Colonic mucosa (tissue), 4 donors: ENCODE measurements at places on chromosomes 3 and 15.

- DNase-seq: no peak
Measured at GRCh38 chr3:114644367-114644766, 350.5 kb downstream of the TIGIT start.

DNA sequence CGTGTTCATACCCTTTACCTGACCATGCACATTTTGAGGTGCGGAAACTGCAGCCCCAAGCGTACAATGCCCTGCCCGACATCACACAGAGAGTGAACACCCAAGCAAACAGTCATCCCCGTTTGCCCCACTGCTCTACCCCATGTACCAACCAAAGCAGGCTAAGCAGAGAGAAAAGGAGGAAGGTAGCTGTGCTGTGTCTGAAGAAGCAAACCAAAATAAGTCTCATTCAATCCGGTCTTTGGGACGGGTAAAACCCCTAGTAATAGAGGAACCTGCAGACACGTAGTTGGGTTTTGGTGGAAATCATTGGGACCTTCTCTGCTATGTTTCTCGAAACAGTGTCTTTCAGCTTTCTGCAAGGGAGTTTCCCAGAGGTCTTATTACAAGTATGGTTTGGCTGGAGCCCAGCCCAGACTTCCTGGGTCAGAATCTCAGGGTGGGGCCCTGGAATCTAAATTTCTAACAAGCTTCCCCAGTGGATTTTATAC is 164.6 kb upstream of the HES1 start:
- peak; percentile 90 for DNase-seq

DNA sequence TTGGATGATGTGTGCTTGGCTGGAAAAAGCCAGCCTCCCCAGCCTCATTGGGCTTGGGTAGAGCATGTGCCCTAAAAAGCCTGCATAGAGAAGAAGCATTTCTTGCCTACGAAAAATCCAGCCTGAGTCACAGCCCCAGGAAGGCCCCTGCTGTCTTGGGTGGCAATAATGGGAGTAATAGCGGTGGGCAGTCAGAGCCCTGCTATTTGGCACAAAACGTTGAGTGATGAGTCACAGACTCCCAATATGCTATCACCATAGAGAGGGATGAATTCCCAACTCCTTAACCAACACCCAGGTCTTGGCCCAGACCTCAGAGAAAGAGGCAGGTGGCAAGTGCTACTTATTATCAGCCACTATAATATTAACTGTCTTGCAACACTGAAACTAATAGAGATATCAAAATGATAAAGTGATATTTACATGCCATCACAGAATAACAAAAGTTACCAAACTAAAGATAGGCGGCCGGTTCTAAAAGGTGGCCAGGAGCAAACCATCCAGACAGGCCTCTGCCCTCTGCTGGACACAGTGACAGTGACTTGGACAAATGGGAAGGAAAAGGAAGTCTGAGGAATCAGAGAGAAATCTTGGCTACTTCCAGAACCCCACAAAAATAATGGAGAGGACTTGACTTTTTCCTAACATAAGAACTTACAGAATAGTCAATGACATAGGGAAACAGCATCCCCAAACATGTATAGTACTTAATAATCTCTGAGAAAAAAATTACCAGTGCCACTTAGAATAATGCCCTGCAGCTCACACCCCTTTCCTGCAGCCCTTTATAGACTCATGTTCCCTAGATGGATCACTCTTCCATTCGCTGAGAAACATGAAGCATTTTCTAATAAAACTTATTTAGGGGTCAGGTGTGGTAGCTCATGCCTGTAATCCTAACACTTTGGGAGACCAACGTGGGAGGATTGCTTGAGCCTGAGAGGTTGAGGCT is 51.9 kb upstream of the MUC13 start:
- DNase-seq: peak; percentile 70

DNA sequence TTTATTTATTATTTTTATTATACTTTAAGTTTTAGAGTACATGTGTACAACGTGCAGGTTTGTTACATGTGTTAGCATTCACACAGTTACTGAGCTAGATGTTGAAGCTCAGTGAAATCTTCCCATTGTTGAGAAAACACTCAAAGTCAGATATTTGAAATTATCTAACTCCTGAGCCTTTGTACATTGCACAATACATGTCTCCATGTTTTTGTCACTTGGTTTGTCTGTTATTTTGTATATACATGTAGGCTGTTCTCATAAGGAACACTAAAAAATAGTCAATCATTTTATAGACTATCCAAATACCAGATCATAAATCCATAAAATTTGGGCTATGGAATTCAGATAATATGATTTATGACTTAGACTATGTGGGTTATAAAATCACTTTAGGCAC is 1126.5 kb downstream of the NSUN3 start:
- no peak for DNase-seq

GRCh38 chr3:2568156-2568555 is 469.5 kb downstream of the CNTN4 start:
- no peak for DNase-seq

DNA sequence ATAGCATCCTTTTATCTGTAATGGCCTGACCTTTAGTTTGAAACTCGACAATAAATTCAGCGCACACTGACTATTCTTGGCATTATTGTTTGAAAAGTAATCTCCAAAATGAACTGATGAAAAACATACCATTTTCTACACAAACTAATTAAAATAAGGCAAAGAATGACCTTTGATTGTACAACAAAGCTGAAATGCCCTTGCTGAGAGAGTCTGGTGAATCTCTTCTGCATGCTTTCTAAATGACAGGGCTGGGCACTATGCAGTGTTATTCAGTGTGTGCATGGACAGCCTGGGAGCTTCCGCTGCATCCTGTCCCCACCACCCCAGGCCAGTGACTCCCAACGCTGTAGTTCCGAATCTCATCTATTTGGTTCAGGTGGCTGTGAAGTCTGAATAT is 530.8 kb downstream of the FOXP1 start:
- DNase-seq: no peak

DNA sequence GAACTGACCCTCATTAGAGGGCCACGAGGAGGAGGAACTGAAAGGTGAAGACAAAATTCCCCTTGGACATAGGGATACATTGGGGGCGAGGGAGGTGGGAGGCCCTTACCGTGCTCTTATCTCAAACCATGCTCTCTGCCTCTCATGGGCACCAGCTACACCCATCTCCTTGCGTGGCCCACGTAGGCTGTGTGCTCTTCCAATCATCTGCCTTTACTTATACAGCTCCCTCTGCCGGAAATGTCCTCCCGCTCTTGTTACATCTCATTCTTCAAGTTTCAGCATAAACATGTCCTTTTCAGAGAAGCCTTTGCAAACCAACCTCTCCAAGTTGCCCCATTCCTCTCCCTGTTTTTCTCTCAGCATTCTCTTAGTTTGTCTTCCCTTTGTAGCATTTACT is 307.8 kb upstream of the PROK2 start:
- no peak for DNase-seq

GRCh38 chr3:111194048-111194447 is 122.4 kb downstream of the NECTIN3 start:
- DNase-seq: no peak

DNA sequence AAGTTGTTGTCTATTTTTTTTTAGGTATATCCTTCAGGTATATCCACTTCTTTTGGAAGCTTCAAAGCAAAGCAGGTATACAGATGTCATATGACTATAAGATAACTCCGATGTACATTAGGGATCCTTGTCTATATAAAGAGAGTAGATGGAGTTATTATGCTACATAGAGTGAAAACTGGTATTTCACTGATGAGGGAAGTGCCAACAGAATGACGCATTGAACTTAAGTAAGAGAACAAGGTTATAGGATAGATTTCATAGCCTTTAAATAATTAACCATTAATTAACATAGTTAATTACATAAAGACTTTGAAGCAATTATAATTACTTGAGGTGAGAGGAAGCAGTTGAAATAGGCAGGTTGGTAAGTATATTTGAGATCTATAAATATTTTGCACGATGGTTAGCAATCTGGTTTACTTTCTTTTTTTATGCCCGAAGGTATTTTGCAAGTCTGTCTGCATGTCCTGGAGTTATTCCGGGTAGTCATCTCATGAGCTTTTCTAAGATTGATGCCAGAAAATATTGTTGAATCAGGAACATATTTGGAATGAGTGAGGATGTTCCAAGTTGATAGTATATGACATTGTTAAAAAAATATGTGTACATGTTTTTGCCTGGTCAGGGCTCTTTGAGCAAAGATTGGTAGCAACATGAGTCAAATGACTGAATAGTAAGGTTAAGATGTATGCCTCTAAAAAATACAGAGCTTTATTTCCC is 299.5 kb upstream of the KCNMB2 start:
- no peak for DNase-seq

DNA sequence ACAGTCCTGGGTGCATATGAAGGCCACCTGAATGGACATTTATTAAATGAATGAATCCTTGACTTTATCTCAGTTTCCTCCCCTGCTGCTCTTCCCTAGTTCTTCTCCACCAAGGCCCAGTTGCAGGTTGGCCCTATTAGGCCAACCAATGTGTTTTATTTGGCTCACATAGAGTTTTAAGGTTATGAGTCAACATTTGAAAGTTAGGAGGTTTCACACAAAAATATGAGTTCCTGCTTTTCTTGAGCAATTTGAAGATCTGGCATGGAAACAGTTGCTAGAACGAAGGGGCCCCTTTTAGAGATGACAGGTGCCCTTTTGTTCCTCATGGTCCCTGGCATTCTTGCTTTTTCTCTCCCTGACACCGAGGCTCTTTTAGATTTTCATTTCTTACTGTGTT is 83.0 kb upstream of the PDZRN3 start:
- no peak for DNase-seq

GRCh38 chr3:141986548-141987107 is 110.2 kb downstream of the ATP1B3 start:
- no peak for DNase-seq

GRCh38 chr3:158961911-158962310 is 160.1 kb downstream of the MFSD1 start:
- DNase-seq: no peak

- peak; percentile 27 for DNase-seq
Measured at GRCh38 chr3:197030379-197031314, 1.0 kb upstream of the MELTF start.

DNA sequence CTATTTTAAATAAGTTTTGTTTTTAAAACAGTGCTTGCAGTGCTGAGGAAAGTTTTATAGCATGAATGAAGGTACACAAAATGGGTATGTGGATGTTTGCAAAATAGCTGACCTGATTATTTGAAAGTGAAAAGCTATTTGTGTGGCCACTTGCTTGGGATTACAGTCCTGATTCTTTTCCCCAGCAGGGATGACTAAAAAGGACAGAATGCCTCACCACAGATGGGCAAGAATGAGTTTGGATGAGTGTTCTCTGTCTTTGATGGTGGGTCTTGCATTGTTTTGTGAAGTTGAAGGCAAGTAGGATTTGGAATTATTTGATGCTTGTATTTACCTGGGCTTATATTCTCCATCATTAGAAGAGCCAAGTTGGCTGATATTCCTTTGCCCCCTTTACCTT is 48.8 kb upstream of the MEIS2 start:
- DNase-seq: no peak

DNA sequence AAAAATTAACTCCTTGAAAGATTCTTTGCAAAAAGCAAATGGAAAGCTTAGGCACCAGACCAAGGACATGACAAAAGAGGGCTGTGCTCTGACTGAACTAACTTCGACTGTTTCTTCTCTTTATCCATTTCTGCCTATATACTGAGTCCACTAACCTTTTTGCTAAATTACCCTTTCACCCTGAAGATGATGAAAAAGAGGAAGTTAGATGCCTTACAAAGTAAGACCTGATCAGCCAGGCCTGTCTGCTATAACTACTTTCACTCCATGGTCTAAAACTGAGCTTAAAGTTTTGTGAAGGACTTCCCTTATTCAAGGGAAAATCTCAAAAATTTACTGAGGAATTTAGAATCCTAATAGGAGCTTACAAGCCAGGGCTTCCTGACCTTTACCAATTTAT is 6.2 kb upstream of the IGSF10 start:
- DNase-seq: no peak
